ENCODE measurements at places on chromosomes 11 and 22. TPM values are rescaled to one million over a fixed set of nuclear protein-coding genes. Genes with fewer than 3 reads are reported as not detected.

Gene CSF2RB
- total RNA-seq: not detected

Gene IGLL1
- not detected for total RNA-seq

Gene APOL3
- total RNA-seq: 0.05 TPM

Gene C11orf42
- not detected for total RNA-seq

Gene TMEM134
- total RNA-seq: 61.1 TPM

Gene MOV10L1
- total RNA-seq: not detected

Gene GCAT
- 3.5 TPM for total RNA-seq

Gene TPBGL
- 0.17 TPM for total RNA-seq

Gene GAL3ST3
- not detected for total RNA-seq

Gene NPTXR
- total RNA-seq: 7.9 TPM

Gene FGF3
- not detected for total RNA-seq

Gene OR9I1
- not detected for total RNA-seq

Gene PRG2
- not detected for total RNA-seq

All from A549 treated with AZD2906 at 1 μM for 4 hours (cell line).